Transverse colon (tissue), 4 donors: ENCODE measurements at places on chromosomes 7 and 10. TPM values are rescaled to one million over a fixed set of nuclear protein-coding genes. Genes with fewer than 3 reads are reported as not detected.

Gene FZD1
- total RNA-seq, result 9.6 TPM

Gene CPA1
- total RNA-seq, result not detected

Gene NRCAM
- 1.5 TPM for total RNA-seq

Gene MYH16
- not detected for total RNA-seq

Gene C10orf95
- 0.48 TPM for total RNA-seq

Gene PAX4
- total RNA-seq, result not detected

Gene FRMD4A
- 12.7 TPM for total RNA-seq

Gene TMEM184A
- total RNA-seq, result 103 TPM

Gene PPP1R17
- not detected for total RNA-seq

Gene TIMM23B
- 26.2 TPM for total RNA-seq

Gene FKBP6
- total RNA-seq, result not detected

Gene TMUB1
- 93.8 TPM for total RNA-seq

Gene ELN
- 35.6 TPM for total RNA-seq

Gene RGS10
- 34.1 TPM for total RNA-seq

Gene NUTM2E
- not detected for total RNA-seq

Gene PDK4
- 309 TPM for total RNA-seq

Gene TMEM120A
- total RNA-seq, result 97.6 TPM

Gene CUZD1
- total RNA-seq, result not detected

Gene AUTS2
- total RNA-seq, result 68.6 TPM

Gene ELMO1
- 62.9 TPM for total RNA-seq

Gene FZD8
- 14.9 TPM for total RNA-seq

Gene SLC18A3
- total RNA-seq, result 1.5 TPM

Gene PRDX3
- total RNA-seq, result 141 TPM

Gene ANKIB1
- 45.9 TPM for total RNA-seq

Gene KLF14
- total RNA-seq, result not detected

Gene TEX47
- total RNA-seq, result not detected

Gene POU6F2
- total RNA-seq, result 0.82 TPM

Gene STAG3
- total RNA-seq, result 0.96 TPM

Gene THSD7A
- 1.9 TPM for total RNA-seq

Gene GHRHR
- total RNA-seq, result not detected

Gene VSTM4
- 3.7 TPM for total RNA-seq

Gene UCN3
- not detected for total RNA-seq

Gene SDK1
- 4.9 TPM for total RNA-seq

Gene ASAH2
- total RNA-seq, result 0.41 TPM

Gene NUP42
- 38.4 TPM for total RNA-seq

Gene PDE1C
- 2.5 TPM for total RNA-seq

Gene AGBL3
- total RNA-seq, result not detected

Gene WDFY4
- total RNA-seq, result 0.60 TPM

Gene TES
- total RNA-seq, result 77.4 TPM

Gene SORBS1
- total RNA-seq, result 92.2 TPM

Gene MIOS
- 33.5 TPM for total RNA-seq

Gene ANKRD22
- total RNA-seq, result not detected

Gene AMPH
- not detected for total RNA-seq

Gene SH3PXD2A
- total RNA-seq, result 37.2 TPM

Gene TYW1B
- 9.5 TPM for total RNA-seq

Gene TAS2R41
- not detected for total RNA-seq

Gene FOXI2
- 0.14 TPM for total RNA-seq

Gene ATRNL1
- total RNA-seq, result 13.5 TPM

Gene H2BK1
- total RNA-seq, result not detected

Gene LRRC18
- not detected for total RNA-seq

Gene CTAGE6
- not detected for total RNA-seq
